ENCODE measurements at places on chromosomes 1 and 21. TPM values are rescaled to one million over a fixed set of nuclear protein-coding genes. Genes with fewer than 3 reads are reported as not detected.

Gene OLFM3
- not detected for total RNA-seq

Gene GSTM5
- total RNA-seq: not detected

Gene TMCO1
- 82.9 TPM for total RNA-seq

Gene DRAXIN
- total RNA-seq: 1.0 TPM

Gene TDRKH
- 17.1 TPM for total RNA-seq

Gene SPRR4
- total RNA-seq: not detected

Gene MYCL
- total RNA-seq: 0.26 TPM

Gene CFH
- total RNA-seq: 5.0 TPM

Gene TRABD2B
- not detected for total RNA-seq

Gene TNN
- total RNA-seq: not detected

Gene MFN2
- 57.7 TPM for total RNA-seq

Gene FAM3B
- not detected for total RNA-seq

Gene LORICRIN
- total RNA-seq: not detected

Gene SYDE2
- 1.4 TPM for total RNA-seq

Gene OPTC
- total RNA-seq: not detected

Gene CHD5
- 0.47 TPM for total RNA-seq

Gene ACTL8
- total RNA-seq: not detected

Gene RGS8
- not detected for total RNA-seq

Gene TXNIP
- total RNA-seq: 127 TPM

Gene PHTF1
- total RNA-seq: 27.8 TPM

Gene RAP1A
- total RNA-seq: 224 TPM

Gene MIA3
- 50.0 TPM for total RNA-seq

Gene KRTAP19-3
- total RNA-seq: not detected

Gene ZNF593OS
- not detected for total RNA-seq

Gene KRTAP7-1
- total RNA-seq: not detected

Gene SEMA6C
- 0.84 TPM for total RNA-seq

Gene SLC45A3
- total RNA-seq: not detected

Gene CLDN14
- not detected for total RNA-seq

Measured in activated CD8-positive, alpha-beta memory T cell treated with anti-CD3 and anti-CD28 coated beads, Interleukin-2, amount 10 ng/mL, durations not matched to agents 7 days and 5 days (primary cell).